ENCODE measurements at places on chromosomes 6 and 20.

- no peak for DNase-seq
- no peak overlapping the region for H3K4me3 ChIP-seq
- no peaks in the 10 kb centered on the region for H3K4me1 ChIP-seq
Observed at GRCh38 chr6:89110284-89110683, 7.6 kb downstream of the SRSF12 start.

DNA sequence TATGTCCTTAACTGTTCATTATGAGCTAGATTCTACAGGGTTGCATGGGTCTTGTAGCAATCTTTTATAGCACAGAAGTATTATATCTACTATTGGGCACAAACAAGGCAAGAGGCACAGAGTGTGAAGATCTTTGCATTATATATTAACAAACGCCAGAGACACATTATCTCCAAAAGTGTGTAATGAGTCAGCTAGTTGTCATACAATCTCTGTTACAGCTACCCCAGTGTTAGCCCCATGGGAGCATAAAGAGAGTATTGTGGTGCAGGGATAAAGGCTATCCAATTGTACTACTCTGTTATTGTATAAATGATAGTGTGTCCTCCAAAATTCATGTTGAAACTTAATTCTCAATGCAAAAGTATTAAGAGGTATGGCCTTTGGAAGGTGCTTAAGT, 148.4 kb upstream of the RIMS1 start:
- H3K36me3 ChIP-seq: no peaks in the 10 kb centered on the region
- no peaks in the 10 kb centered on the region for H3K27me3 ChIP-seq
- no peak overlapping the region for H3K27ac ChIP-seq
- no peak for DNase-seq

DNA sequence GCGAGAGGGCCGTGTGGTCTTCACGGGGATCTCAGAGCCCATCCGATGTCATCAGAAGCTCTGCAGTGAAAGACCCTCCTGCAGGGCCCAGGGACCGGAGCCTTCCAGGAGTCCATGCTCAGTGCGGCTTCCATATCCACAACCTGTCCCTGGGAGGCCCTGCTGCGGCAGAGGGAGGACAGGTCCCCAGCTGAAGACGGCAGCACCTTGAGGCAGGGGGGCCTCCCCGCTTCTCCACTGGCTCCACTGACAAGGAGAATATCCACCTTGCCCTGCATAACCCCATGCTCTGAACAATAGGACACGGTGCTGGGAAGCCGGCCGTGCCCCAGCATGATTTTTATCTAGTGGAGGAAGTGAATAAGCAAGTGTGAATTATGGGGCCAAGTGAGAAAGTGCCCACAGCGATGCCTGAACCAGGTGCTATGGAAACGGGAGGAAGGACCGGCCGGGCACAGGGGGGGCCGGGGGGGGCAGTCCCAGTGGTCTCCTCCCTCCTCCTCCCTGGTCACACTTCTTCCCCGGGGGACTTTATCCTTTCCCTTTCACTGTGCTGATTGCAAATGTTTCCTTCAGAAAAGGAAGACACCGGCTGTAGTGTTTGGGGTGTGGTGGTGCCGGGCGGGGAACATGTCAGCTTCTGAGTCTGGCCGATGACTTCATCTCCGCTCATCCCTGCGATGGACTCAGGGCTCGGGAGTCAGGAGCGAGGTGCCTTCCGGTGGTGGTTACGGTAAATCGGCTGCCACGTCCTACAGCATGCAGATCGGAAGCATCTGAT, 225.1 kb downstream of the ERMARD start:
- no peaks in the 10 kb centered on the region for H3K27me3 ChIP-seq
- no peak overlapping the region for H3K4me3 ChIP-seq
- DNase-seq: no peak
- H3K4me1 ChIP-seq: no peaks in the 10 kb centered on the region
- H3K36me3 ChIP-seq: no peaks in the 10 kb centered on the region
- H3K27ac ChIP-seq: no peak overlapping the region

DNA sequence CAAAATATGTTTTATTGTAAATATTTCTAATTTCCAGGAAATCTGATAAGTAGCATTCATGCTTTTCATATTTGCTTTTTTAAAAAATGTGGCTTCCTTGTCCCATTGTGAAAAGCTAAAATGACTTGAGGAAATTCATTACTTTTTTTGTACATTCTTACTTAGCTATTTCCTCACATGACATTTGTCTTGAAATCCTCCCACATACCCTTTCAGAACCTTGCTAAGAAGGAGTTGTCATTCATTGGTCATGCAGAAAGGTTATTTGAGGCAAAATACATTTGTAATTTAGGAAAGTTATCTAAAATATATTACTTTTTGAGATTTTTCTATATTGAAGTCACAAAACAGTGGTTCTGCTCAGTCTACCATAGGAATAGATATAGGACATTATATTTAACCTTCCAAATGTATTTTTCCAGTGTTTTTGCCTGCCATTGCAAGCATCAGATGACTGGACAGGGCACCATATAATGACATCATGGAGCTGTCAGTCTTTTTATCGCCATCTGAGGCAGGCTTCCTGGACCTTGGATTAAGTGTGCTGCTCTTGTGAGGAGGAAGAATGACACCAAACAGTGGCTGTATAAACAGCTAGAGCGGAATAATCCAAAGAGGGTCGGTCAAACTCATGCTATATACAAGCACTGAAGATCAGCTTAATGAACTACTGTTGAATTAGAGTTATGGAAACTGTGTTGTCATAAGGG, 109.4 kb upstream of the HCRTR2 start:
- H3K27ac ChIP-seq: no peak overlapping the region
- no peaks in the 10 kb centered on the region for H3K36me3 ChIP-seq
- H3K4me3 ChIP-seq: no peak overlapping the region
- no peaks in the 10 kb centered on the region for H3K27me3 ChIP-seq
- DNase-seq: no peak

- H3K4me1 ChIP-seq: no peaks in the 10 kb centered on the region
- H3K27me3 ChIP-seq: no peaks in the 10 kb centered on the region
- H3K4me3 ChIP-seq: no peak overlapping the region
- DNase-seq: no peak
- no peaks in the 10 kb centered on the region for H3K36me3 ChIP-seq
Observed at GRCh38 chr20:24647713-24648112, 178.3 kb downstream of the SYNDIG1 start.

DNA sequence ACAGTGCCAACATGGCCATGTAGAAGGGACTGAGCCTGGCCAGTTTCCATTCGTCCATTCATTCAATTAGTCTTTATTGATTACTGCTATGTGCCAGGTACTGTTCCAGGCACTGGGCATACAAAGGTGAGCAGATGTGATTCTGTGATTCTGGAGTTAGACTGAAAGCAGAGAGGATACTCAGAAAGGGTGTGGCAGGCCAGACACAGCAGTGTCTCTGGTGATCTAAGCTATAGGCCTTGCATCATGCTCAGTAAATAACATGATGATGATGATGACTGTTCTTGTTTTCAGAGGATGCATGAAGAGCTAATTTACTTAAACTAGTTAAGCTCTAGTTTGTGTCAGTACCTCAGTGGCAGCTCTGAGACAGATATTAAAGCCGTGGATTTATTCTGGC, 31.4 kb upstream of the FUCA2 start:
- H3K4me1 ChIP-seq: no peaks in the 10 kb centered on the region
- no peak overlapping the region for H3K27ac ChIP-seq
- no peaks in the 10 kb centered on the region for H3K27me3 ChIP-seq
- no peaks in the 10 kb centered on the region for H3K36me3 ChIP-seq

All from liver (tissue), 10 donors.